Eye (tissue), 1 donor: ENCODE measurements at places on chromosomes 11 and 22.

- no peak for DNase-seq
Observed at GRCh38 chr22:17575681-17576080, 12.4 kb downstream of the SLC25A18 start.

- DNase-seq: no peak
Observed at GRCh38 chr11:110219006-110219785, 77.2 kb downstream of the RDX start.

DNA sequence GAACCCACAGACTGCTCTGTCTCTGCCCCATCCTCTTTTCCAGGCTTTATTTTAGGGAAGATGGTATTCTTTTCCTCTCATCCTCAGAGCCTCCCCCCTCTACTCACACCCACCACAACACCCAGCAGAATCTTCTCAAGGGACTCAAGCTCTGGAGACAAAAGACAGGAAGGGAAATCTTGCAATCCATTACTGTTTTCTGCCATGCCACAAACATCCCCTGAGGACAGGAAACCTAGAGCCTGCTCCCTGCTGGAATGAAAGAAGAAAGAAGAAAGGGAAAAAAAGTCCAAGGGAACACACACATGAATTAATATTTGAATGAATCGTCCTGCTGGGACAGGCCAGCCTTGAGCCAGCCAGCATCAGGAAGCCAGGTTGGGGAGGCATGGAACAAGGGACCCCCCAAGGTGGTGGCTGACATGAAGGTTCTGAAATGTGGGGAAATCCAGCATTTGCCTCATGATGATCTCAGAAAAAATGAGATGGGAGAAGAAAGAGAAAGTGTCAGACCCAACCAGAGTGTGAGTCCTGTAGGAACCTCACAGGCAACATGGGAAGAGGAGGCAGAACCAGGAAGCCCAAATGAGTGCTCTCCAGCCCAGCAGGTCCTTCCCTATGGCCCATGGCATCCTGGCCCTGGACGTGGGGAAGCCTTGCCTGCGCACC lies 34.0 kb downstream of the SLCO2B1 start:
- no peak for DNase-seq

DNA sequence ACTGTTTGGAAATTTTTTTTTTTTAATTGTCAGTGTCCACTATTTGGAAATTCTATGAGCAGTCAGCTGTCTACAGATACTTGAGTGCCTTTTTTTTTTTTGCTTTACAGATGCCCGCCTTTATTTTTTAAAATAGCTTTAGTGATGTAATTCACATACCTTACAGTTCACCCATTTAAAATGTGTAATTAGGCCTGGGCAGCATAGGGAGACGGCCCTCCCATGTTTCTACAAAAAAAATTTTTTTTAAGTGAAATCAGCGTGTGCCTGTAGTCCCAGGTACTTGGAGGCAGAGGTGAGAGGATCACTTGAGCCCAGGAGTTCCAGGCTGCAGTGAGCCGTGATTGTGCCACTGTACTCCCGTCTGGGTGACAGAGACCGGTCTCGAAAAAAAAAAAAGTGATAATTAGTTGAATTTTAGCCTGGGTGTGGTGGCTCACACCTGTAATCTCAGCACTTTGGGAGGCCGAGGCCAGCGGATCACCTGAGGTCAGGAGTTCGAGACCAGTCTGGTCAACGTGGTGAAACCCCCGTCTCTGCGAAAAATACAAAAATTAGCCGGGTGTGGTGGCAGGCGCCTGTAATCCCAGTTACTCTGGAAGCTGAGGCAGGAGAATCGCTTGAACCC lies 1.5 kb downstream of the ZNF143 start:
- no peak for DNase-seq

GRCh38 chr11:101726988-101727387 lies 143.2 kb upstream of the TRPC6 start:
- no peak for DNase-seq

GRCh38 chr11:81700076-81700475 lies 1033.6 kb downstream of the FAM181B start:
- peak; percentile 9 for DNase-seq

GRCh38 chr11:27356624-27357222 lies 6.3 kb downstream of the CCDC34 start:
- DNase-seq: no peak

GRCh38 chr11:126615845-126616244 lies 260.4 kb downstream of the ST3GAL4 start:
- DNase-seq: no peak

DNA sequence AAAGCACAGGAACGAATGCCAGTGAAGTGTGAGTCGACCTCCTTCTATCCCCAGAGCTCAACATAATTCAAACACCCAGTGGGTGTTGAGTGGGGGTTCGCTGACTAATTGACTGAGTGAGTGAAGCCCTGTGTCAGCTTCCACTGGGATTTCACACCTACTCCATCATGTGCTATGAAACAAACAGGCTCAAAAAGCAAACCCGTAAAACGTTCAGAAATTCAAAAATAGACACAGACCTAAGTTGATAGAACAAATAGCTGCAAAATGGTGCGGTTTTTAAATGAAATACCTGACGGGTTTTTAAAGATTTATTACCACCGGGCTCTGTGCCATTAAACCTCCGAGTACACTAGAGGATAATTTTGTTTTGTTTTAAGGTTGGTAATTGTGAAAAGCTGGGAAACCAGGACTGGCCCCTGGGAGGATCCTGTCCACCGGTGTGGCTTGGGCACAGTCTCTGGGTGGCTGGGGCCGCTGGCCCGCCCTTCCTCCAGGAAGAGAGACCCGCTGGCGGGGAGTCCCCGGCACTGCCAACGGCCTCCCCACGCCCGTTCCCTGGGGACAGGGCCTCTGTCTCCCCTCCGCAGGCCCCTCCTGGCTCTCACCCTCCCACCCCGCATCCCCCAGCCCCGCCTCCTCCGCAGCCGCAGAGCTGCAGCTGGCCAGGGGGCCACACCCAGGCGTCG lies 13.6 kb downstream of the KCNJ5 start:
- peak; percentile 70 for DNase-seq

GRCh38 chr11:66969584-66970225 lies 5.4 kb upstream of the C11orf86 start:
- no peak for DNase-seq

DNA sequence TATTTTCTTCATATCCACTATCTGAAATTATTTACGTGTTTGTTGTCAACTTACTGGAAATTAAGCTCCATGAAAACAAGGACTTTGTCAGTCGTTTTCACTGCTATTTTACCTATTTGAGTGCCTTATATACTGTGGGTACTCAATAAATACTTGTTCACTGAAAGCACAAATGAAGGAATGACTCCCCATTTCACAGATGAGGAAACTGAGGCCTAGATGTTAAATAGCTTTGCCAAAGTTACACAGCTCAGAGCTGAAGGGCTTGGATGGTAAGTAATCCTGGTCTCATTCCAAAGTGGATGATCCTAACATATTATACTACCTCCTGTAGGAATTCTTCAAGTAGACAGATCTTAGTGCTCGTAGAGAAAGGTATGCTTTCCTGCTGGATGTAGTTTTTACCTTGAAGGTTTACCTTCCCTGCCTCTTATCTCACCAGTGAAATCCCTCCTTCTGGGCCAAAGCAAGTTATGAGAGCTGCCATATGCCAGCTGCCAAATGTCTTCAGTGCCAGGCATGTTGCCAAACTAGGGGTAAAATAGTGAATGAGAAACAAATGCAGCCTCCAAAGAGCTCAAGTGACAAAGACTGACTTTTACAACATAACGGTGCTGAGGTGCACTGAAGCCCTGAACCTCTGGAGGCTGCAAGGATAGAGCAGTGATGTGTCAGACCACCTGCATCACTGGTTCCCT lies 129.7 kb downstream of the TRIM44 start:
- DNase-seq: no peak

DNA sequence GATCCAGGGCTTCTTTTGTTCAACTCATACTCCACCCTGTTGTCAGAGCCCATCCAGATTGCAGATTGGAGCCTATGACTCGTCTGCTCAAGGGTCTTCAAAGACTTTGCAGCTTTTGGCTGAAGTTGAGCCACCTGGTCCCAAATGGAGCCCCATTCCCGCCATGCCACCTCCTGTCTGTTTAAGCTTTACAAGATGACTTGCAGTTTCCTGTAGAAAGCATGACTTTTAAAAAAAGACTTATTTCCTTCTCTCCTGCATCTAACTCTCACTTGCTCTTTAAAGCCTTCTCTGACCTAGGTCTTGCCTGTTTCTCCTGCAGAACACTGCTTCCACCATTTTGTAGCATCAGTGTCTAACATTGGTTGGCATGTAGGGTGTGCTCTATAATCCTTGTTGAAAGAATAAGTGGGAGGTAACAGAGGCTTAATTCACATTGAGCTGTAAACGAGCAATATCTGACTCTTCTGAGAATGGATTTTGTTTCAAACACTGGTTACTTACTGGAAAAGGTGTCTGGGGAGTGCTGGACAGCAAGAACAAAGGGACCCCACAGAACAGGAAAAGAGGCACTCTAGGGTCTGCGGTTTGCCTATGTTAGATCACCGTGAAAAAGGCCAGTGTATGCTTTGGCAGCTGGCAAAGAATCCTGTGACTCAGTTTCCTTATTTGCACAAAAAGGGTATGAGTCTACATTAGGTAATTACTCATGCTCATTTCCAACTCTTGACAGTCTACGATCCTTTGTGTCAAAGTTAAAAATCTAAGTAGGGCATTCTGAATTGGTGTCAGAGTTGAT lies 30.3 kb downstream of the NF2 start:
- DNase-seq: no peak

- peak; percentile 62 for DNase-seq
Observed at GRCh38 chr22:50218996-50219727, 18.4 kb downstream of the SELENOO start.

DNA sequence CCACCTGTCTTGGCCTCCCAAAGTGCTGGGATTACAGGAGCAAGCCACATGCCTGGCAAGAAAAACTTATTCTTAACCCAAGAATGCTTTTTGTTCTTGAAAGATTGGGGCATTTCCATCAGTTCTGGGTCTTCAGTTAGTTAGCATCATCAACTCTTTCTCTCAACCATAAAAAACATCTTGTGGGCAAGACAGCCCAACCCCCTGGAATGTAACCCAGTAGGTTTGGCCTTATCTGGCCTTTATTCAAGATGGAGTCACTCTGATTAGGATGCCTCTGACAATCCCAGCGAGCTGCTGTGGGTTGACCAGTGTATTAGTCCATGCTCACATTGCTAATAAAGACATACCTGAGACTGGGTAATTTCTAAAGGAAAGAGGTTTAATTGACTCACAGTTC lies 9.2 kb upstream of the TPCN2 start:
- no peak for DNase-seq

GRCh38 chr11:134764367-134764766 lies 352.3 kb upstream of the B3GAT1 start:
- DNase-seq: no peak

- DNase-seq: peak; percentile 91
Observed at GRCh38 chr22:28443526-28443876, 236.1 kb downstream of the TTC28 start.

GRCh38 chr11:111502611-111503010 lies 9.6 kb downstream of the BTG4 start:
- DNase-seq: no peak

DNA sequence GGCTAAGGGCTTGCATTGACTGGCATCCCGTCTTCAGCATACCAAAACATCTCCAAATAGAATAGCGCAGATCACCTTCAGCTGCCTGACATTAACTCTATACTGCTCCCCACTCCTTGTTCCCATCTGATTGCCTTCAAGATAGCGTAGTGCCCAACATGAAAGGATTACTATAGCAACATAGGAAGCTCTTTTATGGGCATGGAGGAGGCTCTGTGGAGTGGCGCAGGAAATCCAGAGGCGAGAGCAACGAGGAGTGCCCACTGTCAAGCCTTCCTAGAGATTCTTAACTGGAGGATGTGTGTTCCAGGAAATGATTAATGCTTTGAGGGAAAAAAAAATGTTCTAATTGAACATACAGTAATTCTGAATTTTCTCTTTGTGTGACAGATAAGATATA lies 213.3 kb downstream of the CADM1 start:
- no peak for DNase-seq

DNA sequence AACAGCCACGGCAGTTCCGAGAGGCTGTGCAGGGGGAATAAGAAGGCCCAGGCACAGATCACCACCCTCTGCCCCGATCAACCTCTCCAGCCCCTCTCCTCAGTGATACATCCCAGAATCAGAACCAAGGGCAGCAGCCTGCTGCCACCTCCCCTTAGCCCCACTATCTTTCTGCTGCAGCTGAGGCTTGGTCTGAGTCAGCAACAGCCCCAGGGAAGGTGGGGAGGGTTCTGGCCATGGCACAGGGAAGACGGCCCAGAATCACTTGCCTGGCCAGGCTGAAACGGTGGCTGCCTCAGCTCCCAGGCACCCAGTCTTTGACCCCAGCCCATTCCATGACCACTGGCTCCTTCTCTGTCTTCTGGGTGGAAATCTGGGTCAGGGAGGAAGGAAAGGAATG lies 2.3 kb downstream of the CHID1 start:
- DNase-seq: no peak

DNA sequence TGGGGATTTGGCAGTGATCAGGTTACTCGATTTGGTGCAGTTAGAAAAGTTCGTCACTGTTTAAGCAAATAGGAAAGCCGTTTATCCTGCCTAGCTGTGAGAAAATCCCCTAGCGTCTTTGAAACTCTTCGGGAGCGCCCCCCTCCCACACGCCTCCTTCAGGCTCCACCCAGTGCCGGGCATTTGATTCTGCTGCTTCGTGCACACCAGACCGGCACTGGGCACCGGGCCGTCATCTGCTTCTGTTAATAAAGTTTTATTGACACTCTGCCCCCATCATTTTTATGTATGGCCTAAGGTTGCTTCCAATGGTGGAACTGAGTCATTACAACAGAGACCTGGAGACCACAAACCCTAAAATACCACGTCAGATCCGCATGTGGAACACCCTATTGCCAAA lies 50.9 kb downstream of the IGF2 start:
- no peak for DNase-seq

DNA sequence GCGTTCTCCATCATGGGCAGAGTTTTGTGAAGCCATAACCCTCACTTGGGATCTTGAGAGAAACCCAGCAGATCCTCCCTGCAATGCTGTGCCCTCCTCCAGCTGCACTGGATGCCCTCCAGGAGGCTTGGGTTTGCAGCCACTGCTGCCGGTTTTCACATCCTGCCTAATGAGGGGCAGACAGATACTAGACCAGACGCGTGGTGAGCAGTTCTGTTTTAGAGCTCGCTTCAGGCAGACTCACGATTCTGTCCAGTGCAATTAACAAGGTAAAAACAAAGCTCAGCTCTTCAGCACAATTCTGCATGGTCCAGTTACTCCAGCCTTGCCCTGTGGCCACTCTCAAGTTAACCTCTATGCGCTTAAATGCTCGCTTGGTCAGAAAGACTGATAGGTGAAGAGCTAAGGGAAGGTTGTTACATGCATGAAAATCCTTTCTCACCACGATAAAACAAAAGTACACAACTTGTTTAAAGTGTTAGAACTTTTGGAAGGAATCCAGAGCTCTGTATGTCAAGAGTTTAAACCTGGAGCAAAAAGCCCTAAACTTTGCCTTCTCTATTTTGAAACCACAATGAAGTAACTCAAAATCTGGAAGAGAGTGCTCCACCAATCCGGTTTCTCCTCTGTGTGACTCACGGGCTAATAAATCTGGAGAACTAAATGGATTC lies 292.3 kb upstream of the FAT3 start:
- peak; percentile 71 for DNase-seq
